Stimulated activated CD4-positive, alpha-beta T cell treated with anti-CD3 and anti-CD28 coated beads, Interleukin-15, amount 100 ng/mL, for 1 hour (primary cell): ENCODE measurements at places on chromosomes 1 and 21.

DNA sequence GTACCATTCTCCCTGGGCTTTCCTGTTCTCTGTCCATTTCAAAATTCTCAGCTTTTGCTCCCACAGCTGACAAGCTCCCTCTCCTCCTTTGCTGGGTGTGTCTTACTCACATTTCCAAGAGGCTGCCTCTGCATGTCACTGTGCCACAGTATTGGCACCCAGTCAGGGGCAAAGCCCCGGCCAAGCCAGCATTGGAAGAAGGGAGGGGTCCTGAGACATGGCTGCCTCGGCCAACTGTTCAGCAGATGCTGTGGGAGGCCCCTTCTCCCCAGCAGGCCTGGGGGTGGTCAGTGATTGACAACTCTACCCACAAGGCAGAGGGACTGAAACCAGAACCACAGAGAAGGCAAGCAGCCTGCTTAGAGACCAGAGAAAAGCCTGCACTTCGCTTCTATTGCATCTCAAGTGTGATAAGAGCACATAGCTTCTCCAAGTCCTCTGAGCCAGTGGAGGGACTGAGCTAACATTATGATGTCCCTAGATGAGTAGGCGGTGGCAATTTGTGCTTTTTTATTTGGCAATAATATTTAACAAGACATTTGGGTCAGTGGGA, 294.1 kb downstream of the SIPA1L2 start:
- no peak for DNase-seq

DNA sequence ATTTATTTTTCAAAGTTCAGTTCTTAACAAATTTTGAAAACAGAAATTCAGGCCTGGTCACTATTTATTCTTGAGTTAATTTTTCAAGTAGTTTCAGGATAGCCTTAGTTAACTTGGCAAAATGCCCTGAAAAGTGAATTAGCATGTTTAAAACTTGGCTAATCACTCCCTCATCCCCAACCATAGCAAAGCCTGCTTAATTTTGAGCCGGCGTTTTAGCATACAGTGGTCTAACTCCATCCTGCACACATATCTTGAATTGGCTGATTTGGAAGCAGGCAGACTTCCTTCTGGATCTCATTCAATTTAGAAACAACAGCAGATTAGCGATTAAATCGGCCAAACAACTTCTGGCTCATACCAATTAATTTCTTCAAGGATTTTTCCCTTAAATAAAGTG, 439.2 kb downstream of the PTBP2 start:
- DNase-seq: no peak

GRCh38 chr1:182205351-182206022, 144.0 kb upstream of the ZNF648 start:
- DNase-seq: no peak

- DNase-seq: no peak
Measured at GRCh38 chr1:77339326-77339725, 57.5 kb downstream of the AK5 start.

DNA sequence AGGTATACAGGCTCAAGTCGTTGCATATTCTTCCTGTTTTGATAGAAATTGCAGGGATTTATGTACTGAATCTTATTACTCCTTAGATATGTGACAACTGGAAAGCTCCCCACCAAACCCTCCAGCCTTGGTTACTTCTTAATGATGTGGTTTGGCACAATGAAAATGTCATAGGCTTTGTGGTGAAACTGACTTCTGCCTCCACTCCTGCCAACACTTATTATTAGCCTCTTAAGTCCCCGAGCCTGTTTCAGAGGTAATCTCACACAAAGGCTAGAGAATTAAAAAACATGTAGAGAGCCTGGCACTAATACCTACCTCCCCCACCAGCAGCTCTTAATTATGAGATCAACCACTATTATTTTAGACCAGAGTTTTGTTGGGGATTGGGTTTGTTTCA, 4.2 kb downstream of the COX20 start:
- no peak for DNase-seq

- DNase-seq: no peak
Measured at GRCh38 chr1:6003568-6004411, 11.6 kb upstream of the NPHP4 start.

GRCh38 chr1:227401562-227402342, 83.5 kb upstream of the CDC42BPA start:
- no peak for DNase-seq

- DNase-seq: no peak
Measured at GRCh38 chr1:107795994-107796393, 169.0 kb downstream of the VAV3 start.

DNA sequence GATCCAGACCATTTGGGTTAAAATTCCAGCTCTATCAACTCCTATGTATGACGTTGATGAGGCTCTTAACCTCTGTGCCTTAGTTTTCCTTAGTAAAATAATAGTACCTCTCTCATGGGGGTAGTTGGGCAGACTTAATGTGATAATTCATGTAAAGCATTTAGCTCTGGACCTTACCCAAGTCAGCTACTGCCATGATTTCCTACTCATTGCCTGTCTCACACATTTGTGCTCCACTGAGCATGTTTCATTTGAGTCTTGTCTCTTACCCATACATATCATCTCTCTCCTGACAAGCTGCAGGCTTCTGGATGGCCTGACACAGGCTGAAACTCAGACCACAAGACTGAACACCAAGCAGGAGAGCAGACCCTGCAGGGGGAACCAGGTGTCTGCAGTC, 77.7 kb upstream of the ZBTB40 start:
- no peak for DNase-seq

GRCh38 chr21:42636520-42637266, 16.7 kb upstream of the PDE9A start:
- DNase-seq: no peak

DNA sequence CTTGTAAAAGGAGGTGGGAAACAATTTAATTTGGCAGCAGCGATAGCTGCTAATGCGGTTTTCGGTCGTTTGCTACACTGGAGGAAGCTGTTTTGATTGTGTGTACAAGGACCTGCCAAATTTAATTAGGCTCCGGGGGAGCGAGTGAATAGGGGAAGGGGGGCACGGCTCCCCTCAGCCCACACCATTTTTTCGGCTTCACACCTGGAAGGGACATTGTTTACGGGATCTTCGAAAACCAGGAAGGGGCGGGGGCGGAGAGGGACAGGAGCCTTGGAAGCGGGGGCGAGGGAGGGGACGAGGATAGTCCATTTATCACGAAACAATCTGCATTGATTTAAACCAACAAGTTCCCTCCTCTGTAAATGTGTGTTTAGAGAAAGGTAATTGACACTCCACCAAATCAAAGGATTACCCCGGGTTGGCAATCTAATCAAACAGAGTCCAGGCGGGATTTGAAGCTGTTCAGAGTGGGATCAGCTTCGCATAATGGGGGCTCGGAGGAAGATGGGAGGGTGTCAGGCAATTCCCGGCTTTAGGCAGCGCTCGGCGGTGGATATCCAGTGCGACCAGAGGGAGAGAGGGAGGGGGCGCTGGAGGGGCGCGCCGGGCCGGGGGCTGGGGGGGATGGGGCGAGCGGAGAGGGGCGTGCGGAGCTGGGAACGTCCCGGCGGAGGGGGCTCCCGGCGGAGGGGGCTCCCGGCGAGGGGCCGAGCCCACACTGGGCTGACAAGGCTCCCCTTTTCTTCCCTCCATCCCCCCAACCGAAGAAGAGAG, 9.8 kb downstream of the PAX7 start:
- DNase-seq: no peak

DNA sequence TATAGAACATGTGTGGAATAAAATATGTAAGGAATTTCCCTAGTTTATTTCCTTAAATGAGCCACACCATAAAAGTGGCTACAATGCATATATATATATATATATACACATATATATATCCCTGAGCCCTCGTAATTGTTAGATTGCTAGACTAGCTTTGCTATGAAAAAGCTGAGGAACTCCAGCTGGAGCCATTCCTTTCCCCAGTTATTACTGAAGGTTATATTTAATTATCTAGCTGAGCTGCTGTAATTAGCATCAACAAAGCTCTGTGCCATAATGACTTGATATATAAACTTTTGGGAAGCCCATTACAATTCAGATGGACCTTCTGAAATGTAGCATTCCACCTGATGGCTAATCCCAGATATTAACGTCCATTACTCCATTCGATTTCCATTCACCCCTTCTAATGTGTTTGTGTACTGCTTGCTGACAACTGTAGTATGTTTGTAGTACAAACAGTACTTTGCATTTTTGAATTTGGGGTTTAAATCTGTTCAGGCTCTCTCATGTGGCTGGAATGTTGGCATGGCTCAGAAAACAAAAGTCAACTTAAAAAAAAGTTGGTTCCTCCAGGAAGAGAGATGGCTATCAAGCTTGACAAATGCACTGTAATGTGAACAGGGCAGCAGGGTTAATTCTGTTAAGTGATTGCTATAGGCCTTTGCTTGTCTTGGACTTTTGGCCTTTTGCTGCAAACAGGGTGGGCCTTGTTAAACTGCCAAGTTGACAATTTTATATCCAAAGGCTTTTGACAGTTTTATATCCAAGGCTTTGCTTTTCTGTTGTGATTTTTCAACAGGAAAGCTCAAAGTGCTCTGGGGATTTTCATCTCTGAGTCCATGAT, 170.0 kb downstream of the LTN1 start:
- no peak for DNase-seq

- DNase-seq: no peak
Measured at GRCh38 chr21:43266534-43266933, 97.7 kb downstream of the CRYAA start.

GRCh38 chr1:224106568-224107281, 7.2 kb upstream of the FBXO28 start:
- DNase-seq: no peak

DNA sequence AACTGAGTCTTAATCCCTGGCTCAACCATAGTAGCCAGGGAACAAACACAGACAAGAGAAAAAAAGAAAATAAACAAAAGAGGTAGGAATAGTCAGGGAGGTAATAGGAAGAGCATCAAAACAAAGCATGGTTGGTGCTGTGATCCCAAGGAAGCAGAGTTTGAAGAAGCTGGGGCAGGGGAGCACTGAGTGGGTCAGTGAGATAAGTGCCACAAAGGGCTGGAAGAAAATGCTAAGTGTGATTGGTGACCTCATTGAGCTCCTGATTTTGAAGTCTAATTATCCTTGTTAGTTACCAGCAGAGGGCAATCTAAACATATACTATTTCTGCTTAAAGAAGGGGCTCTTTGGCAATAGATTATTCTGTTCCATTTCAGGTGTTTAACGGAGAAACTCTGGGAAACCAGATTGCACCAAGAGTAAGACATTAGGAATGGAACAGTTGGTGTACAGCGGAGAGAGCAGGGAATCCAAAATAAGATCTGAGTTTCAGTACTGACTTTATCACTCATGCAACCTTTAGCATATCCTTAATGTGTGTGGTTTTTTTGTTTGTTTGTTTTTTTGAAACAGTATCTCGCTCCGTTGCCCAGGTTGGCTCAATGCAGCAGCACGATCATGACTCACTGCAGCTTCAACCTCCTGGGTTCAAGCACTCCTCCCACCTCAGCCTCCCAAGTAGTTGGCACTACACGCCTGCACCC, 30.7 kb upstream of the KIAA1614 start:
- DNase-seq: no peak

DNA sequence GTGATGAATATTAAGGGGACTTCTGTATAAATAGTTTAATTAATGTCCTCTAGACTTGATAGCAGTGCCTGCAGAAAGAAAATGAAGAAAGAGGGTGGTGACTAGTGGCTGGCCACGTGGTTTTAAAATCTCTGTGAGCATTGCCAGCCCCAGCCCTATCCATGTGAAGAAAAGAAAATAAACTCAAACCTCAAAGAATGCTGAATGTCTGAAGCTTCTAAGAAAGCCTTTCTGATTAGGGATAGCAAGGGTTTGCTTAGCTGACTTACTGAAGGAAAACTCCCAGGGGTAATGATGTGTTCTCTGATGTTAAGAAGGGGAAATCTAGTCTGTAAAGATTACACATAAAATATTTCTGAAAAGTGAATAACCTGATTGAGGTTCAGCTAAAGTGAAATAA, 31.8 kb downstream of the ADGRL2 start:
- DNase-seq: no peak

DNA sequence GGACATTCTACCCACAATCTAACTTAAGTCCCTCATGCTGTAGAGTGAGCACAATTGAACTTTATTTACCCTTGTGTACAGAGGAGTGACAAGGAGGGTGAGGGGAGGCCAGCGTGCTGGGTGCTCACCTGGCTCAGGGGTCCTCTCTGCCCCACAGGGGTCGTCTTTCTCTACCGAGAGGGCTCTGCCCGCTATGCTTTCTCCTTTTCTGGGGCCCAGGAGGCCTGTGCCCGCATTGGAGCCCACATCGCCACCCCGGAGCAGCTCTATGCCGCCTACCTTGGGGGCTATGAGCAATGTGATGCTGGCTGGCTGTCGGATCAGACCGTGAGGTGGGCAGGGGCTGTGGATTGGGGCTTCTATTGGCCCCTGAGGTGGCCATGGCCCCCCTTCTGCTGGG, 5.4 kb downstream of the BCAN start:
- DNase-seq: no peak

DNA sequence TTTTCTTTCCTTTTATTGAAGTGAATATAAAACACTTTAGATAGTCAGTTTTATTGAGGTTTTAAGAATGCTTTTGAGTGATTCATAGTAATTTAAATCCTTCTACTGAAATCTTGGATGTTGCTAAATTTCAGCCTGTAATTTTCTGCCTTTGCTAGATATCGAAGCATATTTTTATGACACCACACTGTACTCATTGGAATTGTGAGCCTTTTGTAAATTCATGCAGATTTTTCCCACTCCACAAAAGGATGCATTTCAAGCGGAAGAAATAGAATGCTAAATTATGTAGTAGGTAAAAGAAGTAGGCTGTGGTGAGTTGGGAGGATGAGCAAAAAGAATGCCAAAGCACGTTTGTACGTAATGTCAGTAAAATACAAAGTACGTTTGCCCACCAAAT, 13.8 kb downstream of the SNX7 start:
- DNase-seq: no peak

- no peak for DNase-seq
Measured at GRCh38 chr1:117178756-117179155, 32.0 kb downstream of the VTCN1 start.

- DNase-seq: no peak
Measured at GRCh38 chr1:65292861-65293593, 16.3 kb upstream of the DNAJC6 start.

DNA sequence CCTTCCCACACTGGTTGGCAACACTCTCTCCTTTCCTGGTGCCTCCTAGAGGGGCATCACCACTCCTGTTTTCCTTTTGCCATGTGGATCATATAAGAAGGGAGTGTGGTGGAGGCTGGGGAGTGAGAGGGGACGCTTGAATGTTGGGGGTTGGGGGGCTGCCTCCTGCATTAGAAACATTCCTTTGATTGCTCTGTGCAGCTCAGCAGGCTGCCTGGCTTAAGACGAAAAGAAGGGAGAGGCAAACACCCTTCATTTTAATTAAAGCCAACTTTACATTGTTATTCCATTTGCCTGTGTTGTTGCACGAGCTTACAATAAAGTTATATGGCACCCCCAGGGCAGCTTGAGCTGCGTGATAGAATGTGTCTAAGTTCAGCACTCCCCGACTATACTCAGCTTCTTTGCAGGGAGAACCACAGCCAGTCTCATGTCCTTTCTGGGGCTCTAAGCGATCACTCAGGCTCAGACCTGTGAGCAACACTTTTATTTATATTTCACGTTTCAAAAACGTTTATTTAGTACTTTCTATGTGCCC, 57.4 kb downstream of the FOXD2 start:
- no peak for DNase-seq
